ENCODE measurements at places on chromosomes 5 and 9.

DNA sequence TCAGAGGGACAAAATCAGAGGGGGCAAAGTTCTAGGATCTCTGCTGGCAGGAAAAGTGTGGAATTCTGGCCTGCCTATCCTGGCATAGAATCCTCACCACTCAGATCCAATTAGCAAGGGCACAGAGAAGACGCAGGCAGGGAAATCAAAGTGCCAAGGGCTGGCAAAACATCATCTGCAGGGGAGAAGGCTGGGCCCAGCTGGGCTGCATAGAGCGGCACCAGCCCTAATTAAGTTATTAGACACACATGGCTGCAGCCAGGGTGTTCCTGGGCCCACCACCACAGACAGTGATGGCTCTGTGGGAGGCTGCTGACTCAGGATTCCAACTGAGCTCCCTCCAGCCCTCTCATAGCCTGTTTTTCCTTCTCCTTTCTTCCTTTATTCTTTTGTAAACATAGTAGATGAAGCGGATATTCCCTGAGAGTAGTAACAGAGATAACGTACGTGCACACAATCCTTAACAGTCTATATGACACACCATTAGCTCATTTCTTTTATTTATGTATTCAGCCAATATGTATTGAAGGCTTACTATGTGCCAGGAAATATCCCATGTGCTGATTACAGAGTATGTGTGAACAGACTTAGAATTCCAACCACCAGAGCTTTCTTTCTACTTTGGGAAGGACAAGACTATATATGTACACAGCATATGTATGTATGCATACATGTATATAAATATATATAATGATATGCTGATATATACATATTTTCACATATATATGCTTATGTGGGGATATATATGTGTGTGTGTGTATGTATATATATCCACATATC, 236.1 kb downstream of the ASTN2 start:
- no peak for DNase-seq

DNA sequence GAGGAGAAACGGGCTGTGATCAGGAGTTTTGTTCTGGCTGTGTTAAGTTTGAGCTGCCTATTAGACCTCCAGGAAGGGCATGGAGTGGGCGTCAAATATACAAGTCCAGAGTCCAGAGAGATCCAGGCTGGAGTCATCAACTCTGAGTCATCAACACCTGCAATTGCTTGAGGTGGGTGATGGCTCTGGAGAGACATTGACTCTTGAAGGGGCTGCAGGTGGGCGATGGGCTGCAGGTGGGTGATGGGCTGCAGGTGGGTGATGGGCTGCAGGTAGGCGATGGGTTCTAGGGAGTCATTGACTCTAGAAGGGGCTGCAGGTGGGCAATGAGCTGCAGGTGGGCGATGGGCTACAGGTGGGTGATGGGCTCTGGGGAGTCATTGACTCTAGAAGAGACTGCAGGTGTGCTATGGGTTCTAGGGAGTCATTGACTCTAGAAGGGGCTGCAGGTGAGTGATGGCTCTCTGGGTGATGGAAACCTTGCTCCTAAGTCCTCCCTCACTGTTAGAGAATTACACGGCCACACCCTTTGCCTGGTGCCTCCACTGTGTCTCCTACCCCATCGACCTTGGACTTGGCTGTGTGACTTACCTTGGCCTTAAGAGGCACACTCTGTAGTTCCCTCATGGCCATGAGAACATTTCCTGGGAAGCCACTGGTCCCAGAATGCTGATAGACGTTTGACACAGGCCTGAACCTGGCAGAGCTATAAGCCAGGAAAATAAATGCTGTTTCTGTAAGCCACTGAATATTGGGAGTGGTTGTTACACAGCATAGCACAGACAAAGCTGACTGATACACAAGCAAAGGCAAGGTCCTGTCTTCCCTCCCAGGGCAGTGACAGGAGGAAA, 10.4 kb upstream of the FIBCD1 start:
- no peak for DNase-seq

- DNase-seq: no peak
These were observed 259.3 kb upstream of the SLC30A5 start for GRCh38 chr5:68834491-68834981.

- DNase-seq: no peak
These were observed 31.1 kb downstream of the POU4F3 start for GRCh38 chr5:146369691-146370090.

- DNase-seq: no peak
These were observed 6.4 kb downstream of the GNAQ start for GRCh38 chr9:78025186-78025585.
